ENCODE measurements at places on chromosomes 1 and 21.

- no peak for DNase-seq
These were observed 12.3 kb downstream of the ERO1B start for GRCh38 chr1:236269439-236269838.

GRCh38 chr1:4969556-4970129, 315.2 kb downstream of the AJAP1 start:
- DNase-seq = no peak

GRCh38 chr1:156439036-156439776, 61.4 kb downstream of the MEF2D start:
- no peak for DNase-seq

- DNase-seq = no peak
These were observed 17.0 kb upstream of the BLACAT1 start for GRCh38 chr1:205472737-205473441.

DNA sequence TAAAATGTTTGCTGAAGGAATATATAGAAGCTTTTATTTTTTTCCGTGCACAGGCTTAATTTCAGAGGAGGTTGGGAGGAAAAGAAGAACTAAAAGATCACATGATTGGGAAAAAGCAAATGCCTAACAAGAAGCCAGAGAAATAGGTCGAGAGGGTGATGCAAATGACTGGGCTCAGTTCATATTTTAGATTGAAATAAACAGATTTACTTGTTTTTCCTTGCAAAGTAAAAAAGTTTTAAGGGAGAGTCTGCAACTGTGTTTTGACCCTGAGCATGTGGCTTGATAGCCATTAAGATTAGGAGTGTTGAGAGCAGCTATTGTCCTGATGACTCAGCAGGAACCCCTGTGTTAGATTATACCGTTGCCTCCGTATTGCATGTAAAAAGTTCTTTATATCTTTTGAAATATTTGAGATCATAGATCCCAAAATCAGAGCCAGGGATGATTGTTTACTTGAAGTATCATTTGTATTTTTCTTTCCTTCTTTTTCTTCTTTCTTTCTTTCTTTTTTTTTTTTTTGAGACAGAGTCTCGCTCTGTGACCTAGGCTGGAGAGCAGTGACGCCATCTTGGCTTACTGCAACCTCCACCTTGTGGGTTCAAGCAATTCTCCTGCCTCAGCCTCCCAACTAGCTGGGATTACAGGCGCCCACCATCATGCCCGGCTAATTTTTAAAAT, 20.2 kb downstream of the CLIC4 start:
- no peak for DNase-seq

GRCh38 chr1:3708791-3709190, 43.5 kb upstream of the CCDC27 start:
- DNase-seq = no peak
